Activated CD4-positive, alpha-beta T cell treated with anti-CD3 and anti-CD28 coated beads, Interleukin-2, amount 50 U/mL, for 48 hours (primary cell): ENCODE measurements at places on chromosomes 13 and 19.

DNA sequence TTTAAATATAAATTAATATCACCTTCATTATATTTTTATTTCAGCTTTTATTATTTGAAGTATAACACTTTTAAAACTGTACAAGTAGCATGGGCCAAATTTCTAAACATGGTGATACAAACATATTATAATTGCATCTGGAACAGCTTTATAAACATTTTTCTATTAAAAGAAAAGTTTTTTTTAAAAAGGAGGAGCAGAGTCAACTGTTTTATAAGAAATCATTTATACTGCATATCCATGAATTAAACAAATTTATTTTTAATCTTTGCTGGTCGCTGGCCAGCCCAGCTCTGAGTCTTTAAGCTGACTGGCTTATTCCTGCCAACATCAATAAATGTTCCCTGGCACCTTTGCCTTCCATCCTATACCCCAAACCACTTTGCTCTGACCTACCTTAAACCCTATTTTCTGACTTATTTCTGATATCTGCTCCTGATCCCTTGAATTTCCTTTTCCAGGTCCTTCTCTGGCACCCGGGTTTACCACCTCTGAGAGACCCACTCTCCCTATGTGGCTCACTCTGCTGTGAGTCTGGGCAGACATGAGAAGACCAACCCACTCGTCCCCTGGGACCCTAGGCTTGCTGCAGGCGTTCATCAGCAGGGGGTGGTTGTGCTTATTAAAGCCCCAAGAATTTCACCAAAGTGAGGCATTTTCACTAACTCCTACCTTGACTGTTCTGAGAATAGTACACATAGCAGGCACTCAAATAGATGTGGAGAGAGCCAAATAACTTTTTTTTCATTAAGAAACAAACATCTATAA, 220.3 kb downstream of the KLF12 start:
- DNase-seq = no peak

- DNase-seq = no peak
Observed at GRCh38 chr13:111402441-111402840, 82.0 kb downstream of the TEX29 start.

GRCh38 chr13:65314008-65314407, 1916.1 kb downstream of the PCDH9 start:
- no peak for DNase-seq

- no peak for DNase-seq
Observed at GRCh38 chr13:78323848-78324247, 279.5 kb downstream of the POU4F1 start.

GRCh38 chr13:57825066-57825465, 193.5 kb downstream of the PCDH17 start:
- DNase-seq = no peak

GRCh38 chr19:6765738-6766356, 1.4 kb downstream of the SH2D3A start:
- no peak for DNase-seq

GRCh38 chr19:35712567-35713505, 5.0 kb upstream of the KMT2B start:
- peak; percentile 86 for DNase-seq

- no peak for DNase-seq
Observed at GRCh38 chr19:20969498-20969897, 46.4 kb downstream of the ZNF85 start.
